ENCODE measurements at places on chromosomes 7 and 10.
A peak's percentile ranks its signal among the peaks of the same experiment; 100 is the strongest.

GRCh38 chr10:124605001-124605370, 139.2 kb downstream of the FAM53B start:
- DNase-seq, result no peak

GRCh38 chr10:22620140-22620857, 94.1 kb downstream of the PIP4K2A start:
- DNase-seq, result no peak

GRCh38 chr10:102422545-102423129, 2.0 kb downstream of the FBXL15 start:
- DNase-seq, result no peak

DNA sequence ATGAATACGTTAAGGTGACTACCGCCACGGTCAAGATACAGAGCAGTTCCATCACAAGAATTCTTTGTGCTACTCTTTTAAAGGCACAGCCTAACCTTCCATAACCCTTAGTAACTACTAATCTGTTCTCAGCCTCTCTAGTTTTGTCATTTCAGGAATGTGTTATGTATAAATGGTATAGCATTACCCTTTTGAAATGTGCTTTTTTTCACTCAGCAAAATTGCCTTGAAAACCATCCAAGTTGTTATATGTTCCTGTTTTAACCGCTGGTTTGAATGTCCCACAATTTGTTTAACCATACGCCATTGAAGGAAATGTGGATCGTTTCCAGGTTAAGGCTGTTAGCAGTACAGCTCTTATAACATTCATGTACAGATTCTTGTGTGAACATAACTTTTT, 32.0 kb downstream of the WAC start:
- DNase-seq, result no peak

- no peak for DNase-seq
These were observed 198.6 kb upstream of the BMPER start for GRCh38 chr7:33706771-33707200.

DNA sequence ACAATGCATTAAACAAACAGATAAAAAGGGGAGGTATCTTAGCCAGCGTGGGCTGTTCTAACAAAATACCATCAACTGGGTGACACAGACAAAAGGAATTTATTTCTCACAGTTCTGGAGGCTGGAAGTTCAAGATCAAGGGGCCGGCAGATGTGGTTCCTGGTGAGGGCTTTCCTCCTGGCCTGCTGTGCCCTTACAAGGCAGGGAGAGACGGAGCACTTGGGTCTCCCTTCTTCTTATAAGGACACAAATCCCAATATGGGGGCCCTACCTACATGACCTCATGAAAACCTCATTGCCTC, 281.6 kb upstream of the KLF14 start:
- DNase-seq, result no peak

GRCh38 chr7:129646369-129647021, 35.0 kb downstream of the NRF1 start:
- DNase-seq, result no peak

DNA sequence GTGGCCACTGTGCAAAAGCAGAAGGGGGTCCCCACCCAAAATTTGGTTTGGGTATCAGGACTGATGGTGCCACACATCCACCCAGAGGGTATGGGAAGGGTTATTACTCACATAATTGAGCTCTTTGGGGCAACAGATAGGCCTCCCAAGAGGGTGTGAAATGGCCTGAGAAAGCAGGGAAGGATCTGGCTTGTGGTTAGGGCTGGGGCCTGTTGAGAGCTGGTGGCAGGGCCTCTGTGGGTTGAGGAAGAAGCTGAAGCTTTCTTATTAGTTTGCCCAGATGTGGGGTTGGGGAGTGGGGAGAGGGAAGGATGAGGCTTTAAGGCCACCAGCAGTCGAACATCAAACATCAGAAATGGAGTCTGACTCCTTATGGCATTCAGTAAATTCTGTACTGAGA, 18.3 kb upstream of the MKI67 start:
- no peak for DNase-seq

- no peak for DNase-seq
These were observed 92.6 kb downstream of the CYTH3 start for GRCh38 chr7:6179620-6180343.

DNA sequence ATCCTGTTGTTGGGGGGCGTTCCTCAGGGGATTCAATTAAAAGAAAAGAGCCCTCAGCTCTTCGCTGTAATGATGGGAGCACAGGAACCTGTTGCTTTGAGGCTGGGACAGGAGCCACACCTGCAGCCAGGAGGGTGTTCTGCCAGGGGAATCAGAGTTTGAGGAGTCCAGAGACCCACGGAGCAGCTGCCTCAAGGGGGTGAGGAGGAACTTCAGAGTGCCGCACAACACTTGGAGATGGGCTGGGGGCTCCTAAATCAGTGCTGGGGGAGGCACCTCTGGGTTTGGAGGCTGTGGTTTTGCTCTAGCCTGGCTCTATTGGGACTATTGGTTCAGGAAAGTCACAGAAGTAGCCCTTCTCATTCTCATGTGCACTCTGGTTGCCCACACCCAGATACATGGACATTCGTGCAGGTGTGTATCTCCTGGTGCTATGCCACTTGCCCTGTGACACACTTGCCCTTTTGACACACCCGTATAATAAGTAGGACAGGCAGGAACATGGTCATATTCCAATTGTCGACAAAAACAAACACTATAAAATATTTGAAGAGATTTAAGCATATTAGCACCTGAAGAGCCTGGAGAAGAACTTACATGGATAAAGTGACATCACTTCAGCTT, 98.1 kb downstream of the PTPN20 start:
- no peak for DNase-seq

- DNase-seq, result no peak
These were observed 15.6 kb downstream of the MDH2 start for GRCh38 chr7:76063525-76063924.

- no peak for DNase-seq
These were observed 5.5 kb upstream of the UNC5B start for GRCh38 chr10:71206911-71207310.

DNA sequence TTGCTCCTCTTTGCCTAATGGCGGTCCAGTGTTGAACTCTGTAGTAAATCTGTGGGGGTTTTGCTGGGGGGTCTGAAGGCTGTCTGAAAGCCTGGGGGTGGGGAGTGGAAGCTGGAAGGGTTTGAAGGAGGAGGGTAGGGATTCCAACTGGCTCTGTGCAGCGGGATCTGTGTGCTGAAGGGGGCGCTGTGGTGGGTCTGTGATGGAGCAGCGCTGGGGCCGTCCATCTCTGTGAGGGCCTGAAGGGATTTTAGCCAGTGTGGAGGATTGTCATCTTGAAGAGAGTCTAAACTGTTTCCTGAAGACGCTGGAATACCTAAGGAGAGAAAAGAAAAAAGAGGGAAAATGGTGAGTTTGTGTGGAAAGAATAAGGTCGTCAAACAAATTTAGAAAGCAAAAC, 129.2 kb downstream of the STRA8 start:
- DNase-seq, result no peak

DNA sequence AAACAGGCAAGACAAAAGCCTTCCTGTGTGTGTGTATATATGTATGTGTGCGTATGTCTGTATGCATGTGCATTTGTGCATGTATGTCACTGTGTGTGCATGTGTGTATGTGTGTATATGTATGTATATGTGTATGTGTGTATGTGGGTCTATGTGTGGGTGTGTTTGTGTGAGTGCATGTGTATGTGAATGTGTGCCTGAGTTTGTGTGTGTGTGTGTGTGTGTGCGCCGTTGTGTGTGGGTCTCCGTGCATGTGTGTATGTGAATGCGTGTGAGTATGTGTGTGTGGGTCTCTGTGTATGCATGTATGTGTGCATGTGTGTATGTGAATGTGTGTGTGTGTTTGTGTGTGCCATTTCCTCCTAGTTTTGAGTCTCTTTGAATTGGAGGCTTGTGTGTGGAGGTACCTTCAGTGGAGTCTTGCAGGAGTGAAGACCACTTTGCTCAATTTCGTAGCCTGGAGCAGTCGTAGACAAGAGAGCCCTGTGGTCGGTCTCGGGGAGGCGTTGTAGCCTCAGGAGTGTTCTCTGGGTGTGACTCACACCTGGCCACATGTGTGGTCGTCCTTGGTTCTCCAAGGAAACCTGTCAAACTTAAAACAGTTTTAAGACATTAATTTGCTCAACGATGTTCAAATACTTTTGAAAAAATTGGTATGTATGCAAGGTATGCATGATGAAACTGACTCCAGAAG, 28.1 kb downstream of the INPP5A start:
- no peak for DNase-seq

DNA sequence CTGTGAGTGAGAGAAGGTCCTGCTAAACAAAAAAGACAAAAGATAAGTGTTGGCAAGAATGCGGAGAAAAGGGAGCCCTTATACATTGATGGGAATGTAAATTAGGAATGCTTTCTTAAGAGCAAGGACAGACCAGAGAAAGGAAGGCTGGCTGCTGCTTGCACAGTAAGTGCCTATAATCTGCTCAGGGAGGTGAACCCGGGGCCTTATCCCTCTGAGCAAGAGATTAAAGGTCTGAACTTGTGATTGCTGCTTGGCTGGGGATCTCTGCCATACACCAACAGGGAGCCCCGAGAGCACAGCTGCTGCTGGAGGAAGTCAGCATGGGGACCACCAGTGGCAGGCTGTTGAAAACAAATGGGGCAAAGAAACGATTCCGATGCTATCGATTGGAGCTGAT, 32.0 kb upstream of the CRTAC1 start:
- DNase-seq, result no peak

- no peak for DNase-seq
These were observed 27.5 kb upstream of the MSS51 start for GRCh38 chr10:73460897-73461296.

GRCh38 chr7:39365751-39366295, 200.4 kb upstream of the YAE1 start:
- DNase-seq, result no peak

DNA sequence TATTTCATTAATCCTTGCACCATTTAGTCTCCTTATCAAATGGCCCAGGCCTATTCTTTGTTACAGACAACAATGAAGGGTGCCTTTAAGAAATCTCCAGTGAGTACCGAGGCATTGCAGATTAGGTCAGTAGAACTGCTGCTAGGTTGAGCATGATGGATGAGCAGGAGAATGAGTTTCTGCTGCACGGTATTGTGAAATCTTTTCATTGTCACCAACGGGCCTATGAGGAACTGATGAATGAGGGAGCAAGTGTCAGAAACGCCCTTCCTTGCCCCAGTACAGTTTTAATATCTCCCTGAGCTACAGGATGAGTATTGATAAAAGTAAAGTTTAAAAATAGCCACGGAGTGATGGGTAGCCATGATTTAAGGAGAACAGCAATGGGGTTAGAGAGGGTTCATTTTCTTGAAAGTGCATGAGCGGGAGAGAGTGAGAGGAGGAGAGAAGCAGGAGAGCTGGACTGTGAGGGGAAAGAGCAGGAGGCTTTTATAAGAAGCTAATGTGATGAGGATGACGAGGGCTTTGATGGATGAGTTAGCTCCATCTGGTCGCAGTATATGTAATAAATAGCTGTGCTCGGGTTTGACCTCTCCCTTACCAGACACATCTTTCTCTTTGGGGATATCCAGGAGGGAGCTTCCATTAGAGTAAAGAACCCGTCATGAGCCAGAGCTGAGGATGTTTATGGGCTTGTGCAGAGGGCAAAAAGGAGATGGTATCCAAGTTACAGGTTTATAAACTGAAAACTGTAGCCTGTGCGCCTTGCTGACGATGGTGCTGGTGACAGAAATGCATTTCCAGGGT, 526.1 kb downstream of the LRMDA start:
- no peak for DNase-seq

- DNase-seq, result peak; percentile 45
These were observed 3.8 kb downstream of the HILPDA start for GRCh38 chr7:128459394-128459878.

DNA sequence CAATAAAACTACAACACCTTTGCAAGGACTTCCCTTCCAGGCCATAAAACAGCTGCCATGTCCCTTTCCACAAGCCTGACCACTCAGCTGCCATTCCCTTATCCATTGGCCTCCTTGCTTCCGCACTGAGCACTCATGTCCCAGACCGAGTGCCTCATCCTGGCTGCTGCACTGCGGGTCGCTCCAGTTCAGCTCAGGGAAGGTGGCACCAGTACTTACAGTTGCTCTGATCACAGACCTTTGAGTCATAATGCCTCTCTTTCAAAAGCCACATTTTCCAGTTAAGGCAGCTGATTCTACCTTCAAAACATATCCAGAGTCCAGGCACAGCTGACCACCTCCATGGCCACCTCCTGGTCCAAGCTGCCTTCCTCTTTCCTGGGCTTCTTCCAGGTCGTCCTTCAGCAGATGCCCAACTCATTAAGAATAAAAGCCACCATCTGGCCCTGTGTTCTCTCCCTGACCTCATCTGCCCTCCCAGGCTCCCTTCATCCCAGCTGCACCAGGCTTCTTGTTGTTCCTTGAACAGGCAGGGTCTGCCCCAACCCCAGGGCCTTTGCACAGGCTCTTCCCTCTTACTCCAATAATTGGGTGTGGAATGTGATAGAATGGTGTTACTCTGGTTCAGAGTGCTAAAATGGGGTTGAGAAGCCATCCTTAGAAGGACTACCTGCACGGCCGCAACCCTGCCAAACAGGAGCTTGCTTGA, 64.5 kb downstream of the RAMP3 start:
- no peak for DNase-seq

- DNase-seq, result no peak
These were observed 178.1 kb downstream of the AVL9 start for GRCh38 chr7:32673275-32673983.

GRCh38 chr10:30990971-30991646, 40.6 kb downstream of the ZNF438 start:
- no peak for DNase-seq

GRCh38 chr7:45367026-45367425, 207.1 kb upstream of the ADCY1 start:
- no peak for DNase-seq

DNA sequence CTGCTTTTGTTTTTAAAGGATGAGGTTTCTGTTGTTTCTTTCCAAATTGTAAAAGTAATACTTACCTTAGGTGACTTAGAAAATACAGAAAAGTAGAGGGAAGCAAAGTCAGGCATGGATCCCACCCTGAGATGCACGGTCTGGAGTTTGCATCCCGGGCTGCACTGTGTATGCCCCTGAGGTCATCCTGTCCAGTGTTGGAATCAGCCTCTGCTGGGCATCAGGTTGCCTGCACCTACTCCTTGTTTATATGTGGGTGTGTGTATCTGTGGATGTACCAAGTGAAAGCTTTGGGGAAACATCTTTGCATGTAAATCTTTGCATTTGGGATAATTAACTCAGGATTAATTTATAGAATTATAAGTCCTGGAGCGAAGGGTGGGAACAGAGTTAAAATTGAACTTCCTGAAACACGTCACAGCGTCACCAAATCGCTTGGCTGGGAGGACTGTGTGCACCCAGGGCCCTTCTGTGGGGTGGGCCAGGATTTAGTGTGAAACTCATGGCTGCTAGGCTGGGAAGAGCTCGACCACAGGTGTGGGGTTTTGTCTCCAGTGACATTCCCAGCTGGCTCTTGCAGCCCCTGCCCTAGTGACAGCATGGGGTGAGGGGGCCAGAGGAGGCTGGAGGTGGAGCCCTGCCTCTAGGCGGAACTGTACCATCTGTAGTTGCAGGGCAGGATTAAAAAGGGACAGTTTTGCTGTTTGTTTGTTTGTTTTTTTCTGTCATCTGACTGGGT, 27.9 kb downstream of the GTF2IRD1 start:
- DNase-seq, result no peak

GRCh38 chr10:12332572-12333379, 16.6 kb upstream of the CAMK1D start:
- DNase-seq, result no peak

- DNase-seq, result no peak
These were observed 207.1 kb upstream of the RHOBTB1 start for GRCh38 chr10:61151059-61151458.
